ENCODE measurements at places on chromosomes 7 and 10.

DNA sequence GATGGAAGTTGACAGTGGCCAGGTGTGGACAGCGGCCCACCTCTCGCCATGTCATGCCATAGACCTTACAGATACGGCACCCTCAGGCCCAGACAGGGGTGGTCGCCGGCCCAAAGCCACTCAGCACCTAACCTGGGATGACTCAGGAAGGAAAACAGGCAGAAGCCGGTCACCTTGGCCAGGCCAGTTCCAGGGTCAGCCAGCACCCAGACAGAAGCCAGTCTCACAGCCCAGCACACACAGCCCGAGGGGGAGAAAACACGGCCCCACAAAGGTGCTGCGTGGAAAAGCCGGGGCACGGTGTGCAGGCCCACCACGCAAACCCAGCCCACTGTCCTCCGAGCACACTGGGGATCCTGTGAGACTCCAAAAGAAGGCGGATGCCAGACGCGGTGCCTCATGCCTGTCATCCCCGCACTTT, 95.2 kb upstream of the DNAAF5 start:
- no peak for DNase-seq

DNA sequence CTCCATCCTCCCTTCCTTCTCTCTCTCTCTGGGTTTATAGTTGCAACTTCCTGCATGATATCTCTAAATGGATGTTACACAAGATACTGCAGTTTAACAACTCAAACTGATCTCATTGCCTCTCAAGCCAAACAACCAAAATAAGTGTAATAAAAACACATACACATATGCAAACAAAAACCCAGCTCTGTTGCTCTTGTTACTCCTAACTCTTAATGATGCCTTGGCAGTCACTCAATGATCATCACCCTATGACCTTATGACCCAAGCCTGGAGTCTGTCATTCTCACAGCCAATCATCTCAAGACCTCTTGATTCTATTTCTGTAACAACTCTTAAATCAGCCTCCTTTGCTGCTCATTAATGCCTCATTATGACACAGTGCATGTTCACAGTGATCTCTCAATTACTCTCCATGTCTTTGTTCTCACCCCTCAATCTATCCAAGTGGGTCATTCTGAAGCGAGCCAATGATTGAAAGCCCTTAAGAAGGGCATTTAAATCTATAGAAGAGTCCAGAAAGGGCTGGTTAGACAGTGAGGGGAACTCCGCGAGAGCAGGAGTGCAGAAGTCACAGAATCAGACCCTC, 210.9 kb downstream of the INHBA start:
- no peak for DNase-seq

- no peak for DNase-seq
Measured at GRCh38 chr10:104452977-104453376, 99.3 kb downstream of the CFAP58 start.

DNA sequence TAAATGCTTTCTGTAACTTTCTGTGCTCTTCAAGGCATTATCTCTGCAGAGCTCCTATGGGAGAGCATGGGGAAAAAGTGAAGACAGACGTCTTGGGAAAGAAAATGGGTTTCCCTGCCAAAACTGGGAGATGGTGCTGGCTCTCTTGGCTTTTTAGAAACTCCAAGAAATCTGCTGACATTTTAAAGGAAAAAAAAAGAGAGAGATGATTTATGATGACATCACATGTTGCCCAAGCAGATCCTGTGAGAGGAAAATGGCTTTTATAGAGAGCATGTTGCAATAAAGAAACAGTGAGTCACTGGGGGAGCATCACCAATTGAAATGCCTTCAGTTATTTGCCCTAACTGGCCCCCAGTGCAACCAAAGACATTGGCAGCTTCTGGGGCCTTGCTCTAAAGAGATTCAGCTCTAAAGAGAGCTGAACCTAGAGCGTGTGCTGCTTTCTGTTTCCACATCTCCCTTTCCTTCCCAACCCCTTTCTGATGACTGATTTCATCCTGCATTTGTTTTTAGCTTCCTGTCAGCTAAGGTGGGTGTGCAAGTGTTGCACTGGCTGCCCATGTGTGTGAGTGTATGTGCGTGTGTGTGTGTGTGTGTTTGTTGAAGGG, 37.7 kb downstream of the LRMDA start:
- DNase-seq = no peak

GRCh38 chr10:116673866-116674265, 53.1 kb downstream of the PNLIPRP2 start:
- DNase-seq = no peak

DNA sequence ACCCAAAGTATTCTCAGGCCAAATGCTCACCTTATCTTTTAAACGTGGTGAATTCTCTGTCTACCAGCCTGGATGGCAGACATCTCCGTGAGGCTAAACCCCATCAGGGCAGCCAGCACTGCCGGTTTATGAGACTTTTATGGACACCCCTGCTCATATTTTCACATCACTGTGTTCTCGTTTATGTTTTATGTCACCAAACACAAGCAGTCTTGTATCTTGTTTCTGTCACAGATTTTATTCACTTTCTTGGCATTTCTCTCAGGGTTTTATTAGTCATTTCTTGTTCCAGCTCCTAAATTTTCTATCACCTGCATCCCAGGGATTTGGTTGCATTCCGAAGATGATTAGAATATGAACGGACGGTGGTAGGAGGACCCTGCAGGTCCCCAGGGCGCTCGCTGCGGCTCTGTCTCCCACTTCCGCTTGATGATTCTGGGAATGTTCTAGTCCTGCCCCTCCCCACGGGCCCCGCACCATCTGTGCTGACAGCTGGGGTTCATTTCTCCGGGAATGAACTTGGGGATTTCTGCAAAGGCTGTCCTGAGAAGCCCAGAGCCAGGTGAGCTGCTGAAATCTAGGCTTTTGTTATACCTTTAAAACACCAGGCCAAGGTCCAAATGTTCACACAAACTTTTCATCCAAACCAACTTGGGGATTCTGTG, 217.6 kb downstream of the GFRA1 start:
- no peak for DNase-seq

DNA sequence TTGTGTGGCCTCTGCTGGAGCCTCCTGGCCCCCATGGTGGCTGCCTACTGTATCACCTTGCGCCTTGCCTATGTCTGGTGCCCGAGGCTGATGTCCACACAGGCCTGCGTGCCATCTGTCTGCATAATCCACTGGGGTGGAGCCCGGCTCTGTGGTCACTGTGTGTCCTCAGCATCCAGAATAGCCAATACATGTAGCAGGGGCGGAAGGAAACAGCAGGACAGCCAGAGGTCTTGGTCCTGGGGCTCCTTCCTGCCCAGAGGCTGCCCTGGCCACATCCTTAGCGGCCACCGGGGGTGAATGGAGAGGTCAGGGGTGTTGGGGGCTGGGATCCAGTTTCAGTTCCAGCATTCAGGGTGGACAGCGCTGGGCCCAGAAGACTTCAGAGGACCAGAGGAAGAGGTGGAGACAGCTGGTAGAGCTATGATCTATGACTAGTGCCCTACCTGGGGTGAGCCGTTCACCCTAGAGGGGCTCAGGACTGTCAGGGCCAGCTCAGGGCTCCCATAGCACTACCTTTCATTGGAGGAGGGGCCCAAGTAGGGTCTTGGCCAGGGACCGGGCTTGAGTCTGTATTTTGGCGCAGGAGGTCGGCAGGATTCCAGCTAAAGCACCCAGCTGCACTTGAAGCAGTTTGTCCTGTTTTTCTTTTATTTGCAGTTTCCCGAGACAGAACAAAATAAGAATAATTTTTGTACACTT, 15.9 kb downstream of the YKT6 start:
- DNase-seq = no peak

DNA sequence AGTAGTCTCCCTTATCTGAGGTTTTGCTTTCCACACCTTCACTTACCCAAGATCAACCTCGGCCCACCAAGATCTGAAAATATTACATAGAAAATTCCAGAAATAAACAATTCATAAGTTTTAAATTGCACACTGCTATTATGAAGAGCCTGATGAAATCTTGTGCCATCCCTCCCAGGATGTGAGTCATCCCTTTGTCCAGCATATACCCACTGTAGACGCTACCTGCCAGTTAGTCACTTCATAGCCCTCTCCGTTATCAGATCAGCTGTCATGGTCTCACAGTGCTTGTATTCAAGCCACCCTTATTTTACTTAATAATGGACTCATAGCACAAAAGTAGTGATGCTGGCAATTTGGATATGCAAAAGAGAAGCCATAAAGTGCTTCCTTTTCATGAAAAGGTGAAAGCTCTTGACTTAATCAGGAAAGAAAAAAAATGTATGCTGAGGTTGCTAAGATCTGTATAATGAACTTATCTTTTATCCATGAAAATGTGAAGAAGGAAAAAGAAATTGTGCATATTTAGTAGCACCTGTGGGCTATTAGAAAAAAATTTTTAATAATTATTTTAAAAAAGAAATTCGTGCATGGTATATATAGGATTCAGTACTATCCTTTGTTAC, 9.8 kb upstream of the MRPS16 start:
- no peak for DNase-seq

Measured in NCI-H2227 treated with DMSO at 0.1 percent for 48 hours (cell line).